ENCODE measurements at places on chromosomes 2 and 18.
A peak's percentile ranks its signal among the peaks of the same experiment; 100 is the strongest.

DNA sequence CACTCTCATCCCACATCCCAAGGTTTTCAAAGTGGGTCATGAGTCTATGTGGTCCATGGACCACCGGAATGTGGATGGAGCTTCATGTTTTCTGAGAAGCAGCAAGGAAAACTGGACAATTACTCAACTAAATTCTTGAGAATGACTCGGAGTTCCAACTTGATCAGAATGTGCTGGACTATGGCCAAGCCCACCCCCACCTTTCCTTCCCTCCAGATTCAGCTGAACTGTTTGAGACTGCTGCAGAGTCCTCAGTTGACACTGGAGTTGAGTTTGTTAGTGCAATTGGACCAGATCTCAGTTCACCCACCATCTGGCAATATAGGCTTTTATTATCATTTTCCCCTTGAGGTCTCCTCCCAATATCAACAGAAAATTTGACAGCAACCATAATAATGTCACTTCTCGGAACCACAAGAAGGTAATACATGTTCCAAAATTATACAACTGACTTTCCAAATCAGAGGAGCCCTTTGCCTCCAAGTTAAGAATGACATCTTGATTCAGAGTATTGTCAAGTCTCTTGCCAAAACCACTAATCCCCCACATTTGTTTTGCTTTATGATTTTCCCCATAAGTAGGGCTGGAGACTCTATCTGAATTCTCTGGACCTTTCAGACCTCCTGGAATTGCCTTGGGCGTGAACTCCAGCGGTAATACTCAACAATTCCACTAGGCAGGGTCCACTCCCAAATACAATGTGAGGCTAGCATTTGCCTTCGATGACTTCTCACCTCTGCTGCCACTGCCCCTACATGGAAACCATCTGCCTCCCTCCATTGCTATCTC lies 8.8 kb downstream of the COL4A4 start:
- H3K27me3 ChIP-seq, result peaks cover 27% of the 10 kb centered on the region
- no peak for DNase-seq
- no peaks in the 10 kb centered on the region for H3K4me1 ChIP-seq
- H3K27ac ChIP-seq, result no peak overlapping the region

DNA sequence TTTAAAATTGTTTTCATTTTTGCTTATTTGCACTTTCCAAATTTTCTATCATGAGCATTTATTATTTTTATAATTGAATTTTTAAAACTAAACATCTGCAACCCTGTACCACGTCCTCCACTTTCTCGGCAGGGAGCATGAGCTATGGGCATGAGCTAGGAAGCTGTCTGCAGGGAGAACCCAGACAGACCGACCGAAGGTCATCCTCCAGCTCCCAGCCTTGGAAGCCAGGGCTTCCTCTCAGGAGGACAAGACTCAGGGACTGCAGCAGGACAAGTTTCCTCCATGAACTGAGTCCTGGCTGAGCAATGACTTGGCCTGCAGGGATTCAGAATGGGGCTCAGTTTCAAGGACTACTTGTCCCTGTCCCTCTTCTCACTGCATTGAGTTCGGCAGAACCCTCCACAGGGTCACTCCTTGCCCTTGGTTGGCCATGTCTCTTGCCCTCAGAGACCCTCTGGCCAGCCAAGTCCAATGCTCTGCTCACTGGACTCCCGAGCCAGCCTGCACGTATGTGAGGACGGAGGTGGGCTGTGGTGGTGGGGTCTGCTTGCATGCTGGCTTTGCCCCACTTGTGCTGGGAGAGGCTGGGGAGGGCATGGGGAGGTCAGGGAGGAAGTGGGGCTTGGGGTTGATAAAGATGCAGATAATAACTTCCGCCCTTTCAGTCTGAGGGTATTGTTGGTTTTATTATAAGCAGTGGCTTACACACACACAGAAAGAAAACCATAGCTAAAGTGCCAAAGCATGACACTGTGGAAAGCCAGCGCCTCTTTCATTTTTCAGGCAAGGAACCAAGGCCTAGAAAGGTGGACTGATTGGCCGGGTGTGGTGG lies 6.6 kb downstream of the NMUR1 start:
- DNase-seq, result peak; percentile 26
- peaks cover 28% of the 10 kb centered on the region for H3K27me3 ChIP-seq
- H3K36me3 ChIP-seq, result no peaks in the 10 kb centered on the region
- H3K4me3 ChIP-seq, result no peak overlapping the region

DNA sequence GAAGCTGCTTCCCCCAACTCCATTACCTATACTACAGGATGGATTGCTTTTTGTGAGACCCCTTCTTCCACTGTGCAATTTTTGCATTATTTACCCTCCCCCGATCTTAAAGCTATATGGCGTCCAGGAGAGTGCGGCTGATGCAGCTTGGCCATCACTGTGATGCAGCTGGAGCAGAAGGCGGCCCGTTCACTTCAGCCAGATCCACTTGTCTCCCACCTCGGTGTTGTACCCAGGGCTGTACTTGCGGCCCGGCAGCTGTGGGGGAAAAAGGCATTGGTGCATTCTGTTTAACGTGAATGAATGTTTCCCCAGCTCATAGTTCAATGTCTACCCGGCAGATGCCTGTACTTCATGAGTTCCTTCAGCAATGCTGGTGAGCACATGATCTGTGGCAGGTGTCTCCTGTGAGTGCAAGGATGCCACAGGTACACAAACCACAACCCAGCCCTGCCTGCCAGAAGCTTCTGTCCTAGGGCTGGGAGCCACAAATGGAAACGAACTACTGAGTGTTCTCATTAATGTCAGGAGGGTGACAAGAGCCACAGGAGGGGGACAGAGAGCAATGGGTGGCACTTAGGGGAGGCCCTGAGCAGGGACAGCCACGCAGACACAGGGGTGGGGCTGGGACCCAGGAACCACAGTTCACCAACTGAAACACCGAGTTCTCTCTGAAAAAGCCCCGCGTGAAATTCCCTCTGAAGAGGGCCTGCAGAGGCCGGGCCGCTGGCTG lies 64.0 kb downstream of the NDUFA10 start:
- H3K4me1 ChIP-seq, result peaks cover 8% of the 10 kb centered on the region
- no peak for DNase-seq
- H3K27me3 ChIP-seq, result no peaks in the 10 kb centered on the region
- peaks cover 13% of the 10 kb centered on the region for H3K36me3 ChIP-seq

DNA sequence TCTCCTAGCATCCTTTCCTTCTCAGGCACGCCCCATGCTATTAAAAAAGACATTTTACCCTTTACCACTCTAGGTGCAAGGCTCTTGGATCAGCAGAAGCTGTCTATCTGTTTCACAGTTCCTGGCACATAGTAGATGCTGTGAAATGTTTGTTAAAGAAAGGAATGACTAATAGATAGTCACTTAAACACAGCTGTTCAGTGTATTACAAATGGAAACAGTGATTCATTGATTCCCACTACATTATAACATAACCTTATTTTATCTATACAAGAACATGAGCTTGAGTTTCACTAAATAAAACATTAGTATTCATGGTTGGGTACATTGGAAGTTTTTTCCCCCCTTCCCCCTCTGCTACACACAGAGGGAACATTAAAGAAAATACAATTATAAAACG lies 142.1 kb downstream of the ASXL3 start:
- H3K4me3 ChIP-seq, result no peak overlapping the region
- H3K27me3 ChIP-seq, result no peaks in the 10 kb centered on the region
- no peak overlapping the region for H3K27ac ChIP-seq
- H3K4me1 ChIP-seq, result no peaks in the 10 kb centered on the region
- H3K36me3 ChIP-seq, result no peaks in the 10 kb centered on the region
- no peak for DNase-seq

- DNase-seq, result no peak
- no peaks in the 10 kb centered on the region for H3K4me1 ChIP-seq
- H3K36me3 ChIP-seq, result no peaks in the 10 kb centered on the region
- H3K27ac ChIP-seq, result no peak overlapping the region
Measured at GRCh38 chr2:48668992-48669391, 51.3 kb downstream of the GTF2A1L start.

GRCh38 chr2:71796174-71796593 lies 342.8 kb downstream of the DYSF start:
- no peaks in the 10 kb centered on the region for H3K27me3 ChIP-seq
- H3K36me3 ChIP-seq, result no peaks in the 10 kb centered on the region
- DNase-seq, result no peak
- no peaks in the 10 kb centered on the region for H3K4me1 ChIP-seq

- no peak for DNase-seq
- no peak overlapping the region for H3K4me3 ChIP-seq
- peaks cover 31% of the 10 kb centered on the region for H3K36me3 ChIP-seq
- H3K27ac ChIP-seq, result no peak overlapping the region
- no peaks in the 10 kb centered on the region for H3K4me1 ChIP-seq
Measured at GRCh38 chr18:58723810-58724602, 52.7 kb downstream of the MALT1 start.

DNA sequence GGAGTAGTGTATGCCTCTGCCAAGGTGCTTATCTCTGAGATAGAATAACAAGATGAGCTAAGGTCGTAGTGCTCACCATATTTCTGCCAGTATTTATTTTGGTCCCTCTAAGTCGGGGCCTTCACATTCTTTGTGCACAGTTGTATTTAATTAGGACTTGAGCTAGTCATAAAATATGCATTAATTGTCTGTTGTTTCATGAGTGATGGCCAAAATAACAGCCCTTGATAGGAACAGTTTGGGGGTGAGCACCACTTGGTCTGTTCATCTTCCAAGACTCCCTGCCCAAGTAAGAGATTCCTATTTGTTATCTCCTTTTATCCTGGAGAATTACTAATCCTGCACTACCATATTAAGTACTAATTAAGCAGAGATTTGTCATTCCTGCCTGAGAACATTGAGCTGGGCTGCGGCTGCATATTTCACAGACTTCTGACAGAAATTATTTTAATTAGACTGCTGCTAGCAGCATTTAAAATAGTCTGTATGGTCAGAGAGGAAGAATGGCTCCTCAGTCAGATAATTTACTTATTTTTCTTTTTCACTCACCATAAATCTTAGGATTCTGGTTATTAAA lies 435.1 kb downstream of the MTX2 start:
- H3K4me3 ChIP-seq, result no peak overlapping the region
- H3K27ac ChIP-seq, result no peak overlapping the region
- peaks cover 37% of the 10 kb centered on the region for H3K27me3 ChIP-seq
- no peaks in the 10 kb centered on the region for H3K4me1 ChIP-seq
- no peaks in the 10 kb centered on the region for H3K36me3 ChIP-seq

- peak; percentile 55 for DNase-seq
- H3K27me3 ChIP-seq, result peaks cover 13% of the 10 kb centered on the region
- H3K36me3 ChIP-seq, result no peaks in the 10 kb centered on the region
- no peak within 1 kb of the TSS for H3K4me3 ChIP-seq
- no peak within 1 kb of the TSS for H3K27ac ChIP-seq
Measured at GRCh38 chr2:206642075-206643025, at the start of gene FAM237A. Gene FAM237A, plus strand, starts transcription at chr2:206642487. Its CDS starts 1,750 bp downstream, at chr2:206644237.

- no peak overlapping the region for H3K4me3 ChIP-seq
- no peak overlapping the region for H3K27ac ChIP-seq
- H3K27me3 ChIP-seq, result no peaks in the 10 kb centered on the region
- DNase-seq, result no peak
- H3K36me3 ChIP-seq, result no peaks in the 10 kb centered on the region
Measured at GRCh38 chr18:13420969-13421686, 202.6 kb downstream of the LDLRAD4 start.

GRCh38 chr2:43223521-43224001 lies 2.8 kb downstream of the ZFP36L2 start:
- no peak for DNase-seq
- H3K36me3 ChIP-seq, result peaks cover 53% of the 10 kb centered on the region
- peaks cover 3% of the 10 kb centered on the region for H3K27me3 ChIP-seq
- peaks cover 38% of the 10 kb centered on the region for H3K4me1 ChIP-seq
- peak overlapping the region; percentile 99 for H3K4me3 ChIP-seq

- H3K27ac ChIP-seq, result peak overlapping the region; percentile 31
- no peak for DNase-seq
- H3K4me1 ChIP-seq, result peaks cover 32% of the 10 kb centered on the region
- no peak overlapping the region for H3K4me3 ChIP-seq
- no peaks in the 10 kb centered on the region for H3K27me3 ChIP-seq
- H3K36me3 ChIP-seq, result peaks cover 51% of the 10 kb centered on the region
Measured at GRCh38 chr2:229779650-229780049, 65.3 kb upstream of the DNER start.

- no peaks in the 10 kb centered on the region for H3K36me3 ChIP-seq
- H3K27me3 ChIP-seq, result peaks cover 4% of the 10 kb centered on the region
- H3K27ac ChIP-seq, result no peak overlapping the region
- H3K4me1 ChIP-seq, result no peaks in the 10 kb centered on the region
- no peak overlapping the region for H3K4me3 ChIP-seq
Measured at GRCh38 chr2:126449677-126450076, 206.3 kb upstream of the GYPC start.

DNA sequence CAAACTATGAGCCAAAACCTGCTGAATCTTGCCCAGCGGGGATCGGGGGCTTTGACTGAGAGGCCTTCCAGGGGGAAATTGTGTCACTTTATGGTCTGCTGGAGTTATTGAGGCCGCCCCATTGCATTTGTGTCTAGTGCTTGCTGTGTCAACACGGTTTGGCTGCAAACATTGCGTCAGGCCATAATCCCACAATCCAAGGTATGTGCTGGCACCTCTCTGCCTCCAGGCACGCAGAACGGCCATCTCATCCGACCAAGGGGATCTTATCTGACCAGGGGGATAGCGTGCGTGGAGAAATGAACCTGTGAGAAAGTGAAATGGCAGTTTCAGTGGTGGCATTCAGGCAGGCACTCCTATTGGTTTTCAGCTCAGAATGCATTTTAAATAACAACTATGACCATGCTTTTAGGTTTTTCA lies 18.1 kb upstream of the LYPD6B start:
- no peak for DNase-seq
- no peak overlapping the region for H3K27ac ChIP-seq
- H3K36me3 ChIP-seq, result no peaks in the 10 kb centered on the region

- no peak overlapping the region for H3K27ac ChIP-seq
- no peak overlapping the region for H3K4me3 ChIP-seq
- no peaks in the 10 kb centered on the region for H3K27me3 ChIP-seq
- no peak for DNase-seq
- H3K36me3 ChIP-seq, result no peaks in the 10 kb centered on the region
Measured at GRCh38 chr2:30758191-30758651, 49.0 kb downstream of the CAPN13 start.

GRCh38 chr2:176174824-176175708 lies 13.4 kb upstream of the HOXD1 start:
- peaks cover 88% of the 10 kb centered on the region for H3K27me3 ChIP-seq
- no peak overlapping the region for H3K4me3 ChIP-seq
- no peak for DNase-seq
- H3K4me1 ChIP-seq, result peaks cover 4% of the 10 kb centered on the region
- H3K27ac ChIP-seq, result no peak overlapping the region

DNA sequence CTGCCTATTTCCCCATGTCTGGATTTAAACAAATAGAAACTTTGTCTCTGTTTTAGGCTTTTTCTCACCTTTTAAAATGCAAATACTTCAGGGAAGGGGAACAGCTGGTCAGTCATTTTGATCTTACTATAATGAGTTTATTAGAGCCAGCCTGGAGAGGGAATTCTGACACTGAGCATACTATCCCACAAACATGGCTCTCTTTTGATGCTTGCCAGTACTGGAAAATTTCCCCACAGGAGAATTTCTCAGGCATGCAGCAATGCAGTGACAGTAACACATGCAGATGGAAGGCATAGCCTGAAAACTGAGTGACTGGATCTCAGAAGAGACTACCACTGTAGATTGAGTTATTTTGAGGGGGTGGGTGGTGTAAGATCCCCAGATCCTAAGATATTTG lies 974.3 kb upstream of the CELF4 start:
- no peaks in the 10 kb centered on the region for H3K4me1 ChIP-seq
- no peaks in the 10 kb centered on the region for H3K36me3 ChIP-seq
- DNase-seq, result no peak
- no peak overlapping the region for H3K4me3 ChIP-seq
- no peaks in the 10 kb centered on the region for H3K27me3 ChIP-seq

Data from activated CD4-positive, alpha-beta T cell treated with anti-CD3 and anti-CD28 coated beads, Interleukin-2, amount 10 ng/mL, durations not matched to agents 7 days and 5 days (primary cell).